ENCODE measurements at places on chromosomes 16 and 17.
A peak's percentile ranks its signal among the peaks of the same experiment; 100 is the strongest.

- peak; percentile 30 for DNase-seq
Observed at GRCh38 chr16:50153596-50154419, 702 bp downstream of the TENT4B start.

GRCh38 chr16:12390644-12391043, 413.0 kb downstream of the CPPED1 start:
- no peak for DNase-seq

DNA sequence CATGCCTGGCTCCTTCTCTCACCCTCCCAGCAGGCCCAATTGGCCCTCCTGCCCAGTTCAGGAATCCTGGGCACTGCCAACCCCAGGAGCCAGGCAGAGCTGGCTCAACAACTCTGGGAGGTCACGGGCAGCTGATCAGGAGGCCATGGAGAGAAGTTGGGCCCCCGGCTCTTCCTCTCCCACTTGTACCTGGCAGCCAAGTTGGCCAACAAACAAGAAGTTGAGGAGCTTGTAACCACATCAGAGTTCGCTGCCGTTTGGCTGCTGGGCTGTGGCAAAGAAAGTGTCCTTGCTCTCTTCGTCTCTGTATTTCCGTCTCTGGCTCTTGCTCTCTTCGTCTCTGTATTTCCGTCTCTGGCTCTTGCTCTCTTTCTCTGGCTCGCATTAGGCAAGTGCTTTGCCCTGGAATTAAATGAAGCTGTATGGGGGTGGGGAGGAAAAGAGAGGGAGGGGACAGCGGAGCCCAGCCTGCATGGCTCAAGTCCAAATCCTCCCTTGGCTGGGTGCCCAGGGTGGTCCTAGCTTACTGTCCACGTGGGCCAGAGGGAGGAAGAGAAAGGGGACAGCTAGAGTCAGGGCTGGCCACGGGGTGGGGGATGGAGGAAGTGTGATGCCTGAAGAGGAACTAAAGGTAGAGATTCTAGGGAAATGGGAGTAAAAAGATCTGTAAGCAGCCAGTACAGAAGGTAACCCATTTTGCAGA, 7.8 kb upstream of the TMEM132E start:
- no peak for DNase-seq

GRCh38 chr17:73165616-73166404, 1.0 kb downstream of the SSTR2 start:
- peak; percentile 35 for DNase-seq

- DNase-seq, result no peak
Observed at GRCh38 chr16:54437921-54438320, 151.3 kb upstream of the IRX3 start.

DNA sequence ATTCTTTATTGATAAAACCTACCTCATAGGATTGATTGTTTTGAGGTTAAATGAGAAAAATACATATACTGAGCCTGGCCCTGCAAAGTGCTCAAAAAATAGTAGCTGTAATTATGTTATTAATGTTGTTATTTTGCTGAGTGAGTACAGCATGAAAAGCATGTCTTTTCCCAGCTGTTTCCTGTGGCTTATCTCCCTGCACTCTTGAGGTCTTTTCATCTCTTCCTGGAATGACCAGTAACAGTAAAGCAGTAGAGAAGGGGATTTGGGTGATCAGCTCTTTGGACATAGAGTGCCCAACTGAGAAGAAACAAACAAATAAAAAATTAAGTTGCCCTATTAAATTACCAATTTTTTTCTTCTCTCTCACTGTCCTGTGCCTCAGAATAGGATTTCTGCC, 53.7 kb downstream of the NFAT5 start:
- no peak for DNase-seq

DNA sequence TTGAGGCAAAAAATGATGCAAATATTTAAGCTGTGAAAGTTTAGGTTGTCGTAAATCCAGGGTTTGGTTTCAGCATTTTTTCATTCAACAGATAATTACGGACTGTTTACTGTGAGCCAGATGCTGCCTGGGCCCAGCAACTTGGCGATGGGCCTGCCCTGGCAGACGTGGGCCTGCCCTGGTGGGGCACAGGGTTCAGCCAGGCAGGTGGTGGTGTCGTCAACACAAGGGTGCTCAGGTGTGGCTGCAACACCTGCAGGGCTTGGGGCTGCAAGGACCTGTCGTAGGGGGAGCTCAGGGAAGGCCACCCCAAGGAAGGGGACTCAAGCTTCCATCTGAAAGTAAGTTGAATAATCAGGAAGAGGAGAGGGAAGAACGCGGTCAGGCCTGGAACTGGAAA, 15.1 kb downstream of the ZC3H18 start:
- no peak for DNase-seq

- DNase-seq, result no peak
Observed at GRCh38 chr16:29777576-29778350, at the start of gene ZG16. TSS of gene ZG16 (plus strand) at chr16:29778256. CDS start at chr16:29779267, 1,011 bp downstream.

GRCh38 chr16:2008631-2009163, 924 bp downstream of the ZNF598 start:
- DNase-seq, result no peak

GRCh38 chr16:30753596-30753995, 5.4 kb downstream of the PHKG2 start:
- no peak for DNase-seq

GRCh38 chr16:88781140-88782077, 3.6 kb downstream of the PIEZO1 start:
- no peak for DNase-seq

DNA sequence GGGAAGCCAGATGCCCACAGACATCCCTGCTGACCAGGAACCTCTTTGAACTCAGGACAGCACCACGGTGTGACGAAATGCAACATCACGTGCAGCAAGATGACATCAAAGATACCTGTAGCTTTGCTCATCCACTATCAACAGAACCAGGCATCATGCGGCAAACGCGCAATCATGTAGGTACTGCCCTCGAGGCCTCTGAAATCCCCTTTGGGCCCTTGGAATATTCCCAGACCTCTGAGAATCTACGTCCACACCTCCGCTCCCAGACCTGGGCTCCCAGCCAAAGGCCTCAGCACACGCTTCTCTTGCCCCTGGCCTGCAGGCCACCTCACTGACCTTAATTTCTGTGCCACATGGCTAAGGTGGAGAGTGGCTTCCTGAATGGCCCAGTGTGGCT, 7.3 kb downstream of the CX3CL1 start:
- no peak for DNase-seq

GRCh38 chr16:88013091-88013609, 61.9 kb downstream of the BANP start:
- no peak for DNase-seq
